Stimulated activated CD8-positive, alpha-beta memory T cell treated with anti-CD3 and anti-CD28 coated beads, Interleukin-15, amount 100 ng/mL, for 24 hours (primary cell): ENCODE measurements at places on chromosomes 2 and 18.

DNA sequence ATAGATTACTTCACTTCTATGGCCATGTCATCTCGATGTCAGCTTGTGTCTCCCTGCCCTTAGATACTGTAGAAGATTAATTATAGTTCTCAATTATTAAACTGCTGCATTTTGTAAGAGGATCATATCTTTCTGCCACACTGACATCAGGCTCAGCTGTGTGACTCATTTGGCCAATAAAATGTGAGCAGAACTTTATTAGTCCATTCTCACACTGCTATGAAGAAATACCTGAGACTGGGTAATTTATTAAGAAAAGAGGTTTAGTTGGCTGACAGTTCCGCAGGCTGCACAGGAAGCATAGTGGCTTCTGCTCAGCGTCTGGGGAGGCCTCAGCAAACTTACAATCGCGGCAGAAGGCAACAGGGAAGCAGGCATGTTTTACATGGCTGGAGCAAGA lies 290.4 kb downstream of the RAD51AP2 start:
- DNase-seq = no peak

DNA sequence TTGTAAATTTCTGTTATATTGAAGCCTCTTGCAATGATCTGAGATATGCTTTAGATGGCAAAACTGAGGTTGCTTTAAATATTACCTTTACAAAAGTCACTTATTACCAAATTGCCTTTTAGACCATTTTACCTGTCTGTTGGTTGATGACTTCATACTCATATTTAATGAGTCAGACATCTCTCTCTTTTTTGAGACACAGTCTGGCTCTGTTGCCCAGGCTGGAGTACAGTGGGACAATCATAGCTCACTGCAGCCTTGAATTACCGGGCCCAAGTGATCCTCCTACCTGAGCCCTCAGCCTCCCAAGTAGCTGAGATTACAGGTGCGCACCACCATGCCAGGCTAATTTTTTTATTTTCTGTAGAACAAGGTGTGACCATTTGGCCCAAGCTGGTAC lies 11.5 kb upstream of the PPP4R3B start:
- no peak for DNase-seq

- no peak for DNase-seq
Observed at GRCh38 chr2:63610525-63610924, 21.8 kb downstream of the MDH1 start.

DNA sequence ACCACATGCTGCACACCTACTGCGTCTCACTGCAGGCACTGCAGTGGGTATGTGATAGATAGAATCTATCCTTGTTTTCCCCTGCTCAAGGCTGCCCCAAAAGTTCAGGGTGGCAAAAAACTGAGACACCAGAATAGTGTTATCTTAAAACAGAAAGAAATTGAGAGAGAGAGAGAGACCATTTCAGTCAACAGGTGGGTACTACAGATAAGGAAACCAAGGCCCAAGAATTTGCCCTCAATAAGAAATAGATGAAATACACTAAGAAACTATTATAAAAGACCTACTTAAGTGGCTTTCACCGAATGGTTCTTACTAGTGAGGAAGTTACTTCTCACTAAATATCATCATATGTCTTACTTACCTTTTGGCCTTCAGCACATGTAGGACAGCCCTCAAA lies 27.9 kb downstream of the EPG5 start:
- DNase-seq = no peak

DNA sequence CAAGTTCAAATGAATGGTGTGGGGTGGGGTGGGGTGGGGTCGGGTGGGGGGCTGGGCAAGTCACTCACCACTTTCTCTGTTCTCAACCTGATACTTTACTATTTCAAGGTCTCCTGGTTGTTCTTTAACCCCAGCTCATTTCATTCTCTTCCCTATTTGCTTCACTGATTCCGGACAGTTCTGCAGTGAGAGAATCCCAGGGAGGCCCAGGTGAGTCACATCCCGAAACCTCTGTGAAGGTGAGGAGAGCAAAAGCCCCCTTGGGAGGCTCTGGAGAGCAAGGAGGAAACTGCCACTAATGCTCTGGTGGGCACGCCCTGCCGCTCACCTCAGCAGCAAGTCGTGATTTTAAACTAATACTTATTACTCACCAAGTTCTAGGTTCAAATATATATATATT lies 8.9 kb downstream of the EDAR start:
- DNase-seq = no peak
